Dermis blood vessel endothelial cell (primary cell): ENCODE measurements at places on chromosomes 1 and 21. TPM values are rescaled to one million over a fixed set of nuclear protein-coding genes. Genes with fewer than 3 reads are reported as not detected.

The CRABP2 gene
- total RNA-seq = 0.34 TPM in 1 of 2 replicates, not detected in the other

The CHI3L2 gene
- under 0.01 TPM in 1 of 2 replicates, not detected in the other for total RNA-seq

The DISC1 gene
- 9.9 and 19.9 TPM in 2 replicates for total RNA-seq

The HPDL gene
- total RNA-seq = 0.85 and 4.6 TPM in 2 replicates

The RAB7B gene
- not detected in 2 replicates for total RNA-seq

The SLC22A15 gene
- total RNA-seq = 0.17 TPM in 1 of 2 replicates, not detected in the other

The C1orf141 gene
- not detected in 2 replicates for total RNA-seq

The FCRLB gene
- total RNA-seq = 0.51 and 0.56 TPM in 2 replicates

The TAF1A gene
- total RNA-seq = 5.3 and 6.5 TPM in 2 replicates

The S100A8 gene
- not detected in 2 replicates for total RNA-seq

The VCAM1 gene
- 6.2 and 24.5 TPM in 2 replicates for total RNA-seq

The CLEC20A gene
- total RNA-seq = 0.09 TPM in 1 of 2 replicates, not detected in the other

The IFFO2 gene
- total RNA-seq = 10.1 and 12.6 TPM in 2 replicates

The IL12RB2 gene
- total RNA-seq = not detected in 2 replicates

The GBP6 gene
- total RNA-seq = under 0.01 TPM in 1 of 2 replicates, not detected in the other

The PADI2 gene
- total RNA-seq = 0.17 and 0.19 TPM in 2 replicates

The FAAH gene
- total RNA-seq = 1.0 and 2.6 TPM in 2 replicates

The C1QC gene
- total RNA-seq = not detected in 2 replicates

The ANKRD65 gene
- 0.28 and 0.51 TPM in 2 replicates for total RNA-seq

The LIN28A gene
- total RNA-seq = not detected in 2 replicates

The TPRG1L gene
- total RNA-seq = 29.4 and 32.9 TPM in 2 replicates

The TCHH gene
- 0.05 and 0.17 TPM in 2 replicates for total RNA-seq

The GUCA2B gene
- total RNA-seq = not detected in 2 replicates

The CHODL gene
- 0.14 TPM in 1 of 2 replicates, not detected in the other for total RNA-seq

The GPR52 gene
- total RNA-seq = 0.33 and 1.0 TPM in 2 replicates

The ILDR2 gene
- total RNA-seq = under 0.01 and 1.0 TPM in 2 replicates

The PADI3 gene
- total RNA-seq = not detected in 2 replicates

The SPRR2E gene
- total RNA-seq = not detected in 2 replicates

The TRIM67 gene
- total RNA-seq = not detected in 2 replicates

The TTC4 gene
- total RNA-seq = 21.3 and 21.8 TPM in 2 replicates

The TNFRSF25 gene
- total RNA-seq = 8.0 and 17.4 TPM in 2 replicates

The BMP8A gene
- 0.14 and 0.17 TPM in 2 replicates for total RNA-seq

The CREG1 gene
- 58.1 and 71.5 TPM in 2 replicates for total RNA-seq

The DISP3 gene
- total RNA-seq = 0.09 TPM in 1 of 2 replicates, not detected in the other

The OR2M3 gene
- total RNA-seq = not detected in 2 replicates

The SLC37A1 gene
- total RNA-seq = 14.0 and 15.0 TPM in 2 replicates

The LCE1A gene
- total RNA-seq = not detected in 2 replicates

The SMPDL3B gene
- 0.68 and 1.6 TPM in 2 replicates for total RNA-seq

The HSF2BP gene
- 0.65 and 0.68 TPM in 2 replicates for total RNA-seq

The KRTAP24-1 gene
- total RNA-seq = not detected in 2 replicates

The NME7 gene
- 18.0 and 26.8 TPM in 2 replicates for total RNA-seq

The AQP10 gene
- not detected in 2 replicates for total RNA-seq

The ASCL5 gene
- not detected in 2 replicates for total RNA-seq

The EFCAB7 gene
- total RNA-seq = 5.1 and 5.4 TPM in 2 replicates

The CSF3R gene
- not detected in 2 replicates for total RNA-seq

The PPP1R12B gene
- total RNA-seq = 12.1 and 15.8 TPM in 2 replicates

The WNT9A gene
- total RNA-seq = 1.8 and 2.9 TPM in 2 replicates

The SOAT1 gene
- 15.1 and 28.7 TPM in 2 replicates for total RNA-seq

The NFIA gene
- total RNA-seq = 12.4 and 23.2 TPM in 2 replicates

The SDC3 gene
- total RNA-seq = 22.0 and 55.3 TPM in 2 replicates

The ELAPOR1 gene
- under 0.01 and 0.37 TPM in 2 replicates for total RNA-seq

The TRAPPC3 gene
- total RNA-seq = 77.8 and 117 TPM in 2 replicates

The TSTD1 gene
- 1.4 and 6.8 TPM in 2 replicates for total RNA-seq

The DOCK7 gene
- total RNA-seq = 17.4 and 47.8 TPM in 2 replicates

The ATP6V1G3 gene
- total RNA-seq = 0.47 and 1.2 TPM in 2 replicates
